ENCODE measurements at places on chromosomes 1 and 21.

GRCh38 chr1:114094363-114094634, 59.4 kb downstream of the SYT6 start:
- no peak for DNase-seq

- no peak for DNase-seq
These were observed 116.0 kb downstream of the ATP6V1G3 start for GRCh38 chr1:198424441-198424840.

- peak; percentile 41 for DNase-seq
These were observed 959 bp upstream of the SDC3 start for GRCh38 chr1:30909365-30910068.

GRCh38 chr1:206455666-206456344, 14.5 kb upstream of the IKBKE start:
- DNase-seq, result peak; percentile 66

DNA sequence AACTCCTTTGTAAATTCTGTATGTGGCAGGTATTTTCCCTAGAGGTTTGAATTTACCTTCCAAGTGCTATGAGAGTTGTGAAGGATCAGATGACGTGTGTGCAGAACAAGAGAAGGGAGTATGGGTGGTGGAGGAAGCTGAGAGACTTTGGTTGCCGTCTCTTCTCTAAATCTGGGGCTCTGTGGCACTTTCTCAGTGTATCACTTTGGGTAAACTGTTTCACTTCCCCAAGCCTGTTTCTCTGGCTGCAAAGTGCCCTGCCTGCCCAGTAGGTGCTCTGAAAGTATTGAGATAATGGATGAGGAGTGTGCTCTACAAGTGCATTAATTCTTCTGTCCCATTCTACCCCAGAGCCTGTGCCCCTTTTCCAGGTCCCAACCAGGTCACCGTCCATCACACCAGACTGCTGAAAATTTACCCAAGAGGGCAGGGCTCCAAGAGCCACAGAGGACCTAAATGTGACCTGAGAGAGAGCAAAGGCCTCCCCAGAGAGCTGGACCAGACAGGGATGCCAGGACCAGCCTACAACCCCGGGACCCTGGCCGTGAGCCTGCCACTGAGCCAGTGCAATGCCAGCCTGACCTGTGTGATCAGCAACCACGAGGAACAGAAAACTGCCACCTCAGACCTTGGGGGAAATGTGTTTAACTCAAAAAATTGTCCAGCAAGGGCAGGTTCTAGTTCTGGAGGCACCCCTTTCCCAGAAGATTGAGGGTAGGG, 131.6 kb upstream of the ETV3 start:
- DNase-seq, result no peak

- DNase-seq, result peak; percentile 45
These were observed 6.2 kb downstream of the SLC2A1 start for GRCh38 chr1:42952303-42953001.

- DNase-seq, result no peak
These were observed 18.5 kb upstream of the ZNF648 start for GRCh38 chr1:182080040-182080439.

DNA sequence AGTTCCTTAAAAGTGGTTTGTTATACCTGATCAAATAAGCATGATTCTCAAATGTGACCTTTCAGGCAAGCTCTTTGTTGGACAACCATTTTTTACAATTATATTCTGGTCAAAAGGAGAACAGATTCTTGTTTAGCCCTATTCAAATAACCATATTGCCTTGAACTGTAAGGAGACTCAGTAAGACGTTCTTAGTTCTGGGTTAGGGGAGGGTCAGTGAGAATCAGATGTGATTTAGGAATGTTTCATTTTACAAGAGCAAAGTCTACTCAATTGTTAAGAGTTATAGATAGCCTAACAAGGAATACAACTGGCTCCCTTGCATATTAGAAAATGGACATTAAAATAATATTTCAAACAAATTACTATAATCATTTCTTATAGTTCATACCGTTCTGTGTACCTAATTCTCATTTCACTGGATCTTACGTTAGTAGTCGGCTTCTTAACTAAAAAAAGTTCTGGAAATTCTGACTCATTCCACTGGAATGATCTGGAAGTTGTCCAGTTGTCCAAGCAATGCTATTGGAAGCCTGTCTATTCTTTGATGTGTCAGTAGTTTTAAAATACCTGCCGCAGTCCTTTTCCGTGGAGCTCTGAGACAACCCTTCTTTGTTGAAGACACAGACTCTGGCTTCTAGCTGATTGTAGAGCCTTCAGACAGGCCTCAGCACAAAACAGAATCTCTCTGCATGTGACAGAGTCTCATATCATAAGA, 88.8 kb downstream of the MAST2 start:
- DNase-seq, result no peak

DNA sequence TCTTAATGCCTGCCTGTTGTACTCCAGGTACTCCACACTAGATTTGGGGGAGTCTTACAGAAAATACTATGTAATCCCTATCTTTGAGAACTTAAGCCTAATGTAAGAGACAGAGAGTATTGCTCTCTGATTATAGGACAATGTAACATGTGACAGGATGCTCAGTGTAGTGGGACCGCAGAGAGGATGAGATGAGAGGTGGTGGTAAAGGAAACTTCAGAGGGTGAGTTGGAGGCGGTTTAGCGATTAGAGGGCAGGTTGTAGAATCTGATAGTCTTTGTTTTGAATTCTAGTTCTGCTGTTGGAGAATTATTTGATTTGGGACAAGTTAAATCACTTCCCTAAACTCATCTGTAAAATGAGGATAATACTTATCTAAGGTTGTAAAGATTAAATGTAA, 5.4 kb downstream of the SOAT1 start:
- DNase-seq, result no peak

- DNase-seq, result no peak
These were observed 1.3 kb upstream of the LRRC3 start for GRCh38 chr21:44454058-44454457.

Measured in DMS153 (cell line).